ENCODE measurements at places on chromosomes 2 and 18.

- no peak for DNase-seq
Observed at GRCh38 chr2:168171059-168171762, 76.2 kb downstream of the STK39 start.

DNA sequence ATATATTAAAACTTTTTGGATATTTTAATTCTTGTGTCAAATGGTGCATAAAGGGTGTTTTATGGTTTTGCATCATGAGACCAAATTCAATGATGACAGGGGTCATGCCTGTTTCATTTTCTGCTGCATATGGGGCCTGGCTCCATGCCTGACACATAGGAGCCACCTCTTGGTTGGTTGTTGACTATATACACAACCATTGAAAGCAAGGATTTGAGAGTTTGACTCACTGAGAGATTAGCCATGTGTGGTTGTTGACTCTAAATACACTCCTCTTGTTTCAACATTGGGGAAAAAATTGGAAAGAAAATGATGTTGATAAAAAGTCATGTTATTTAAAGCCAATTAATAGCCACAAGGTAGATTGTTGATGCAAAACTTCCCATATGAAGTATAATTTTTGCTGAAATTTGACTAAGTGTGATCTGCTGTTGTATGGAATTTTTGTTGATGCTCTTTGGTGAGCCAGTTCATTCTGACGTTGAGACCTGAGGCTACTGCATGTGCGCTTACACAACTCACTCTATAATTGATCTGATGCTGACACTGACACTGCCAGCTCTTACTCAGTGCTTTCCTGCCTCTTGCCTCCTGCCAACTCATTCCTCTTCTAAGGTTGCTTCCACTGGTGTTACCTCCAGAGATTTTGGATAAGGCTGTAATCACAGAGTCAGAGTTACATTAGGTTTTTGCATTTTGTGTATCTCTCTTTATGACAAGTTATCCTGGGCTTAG, 446.2 kb upstream of the SLC14A2 start:
- no peak for DNase-seq

DNA sequence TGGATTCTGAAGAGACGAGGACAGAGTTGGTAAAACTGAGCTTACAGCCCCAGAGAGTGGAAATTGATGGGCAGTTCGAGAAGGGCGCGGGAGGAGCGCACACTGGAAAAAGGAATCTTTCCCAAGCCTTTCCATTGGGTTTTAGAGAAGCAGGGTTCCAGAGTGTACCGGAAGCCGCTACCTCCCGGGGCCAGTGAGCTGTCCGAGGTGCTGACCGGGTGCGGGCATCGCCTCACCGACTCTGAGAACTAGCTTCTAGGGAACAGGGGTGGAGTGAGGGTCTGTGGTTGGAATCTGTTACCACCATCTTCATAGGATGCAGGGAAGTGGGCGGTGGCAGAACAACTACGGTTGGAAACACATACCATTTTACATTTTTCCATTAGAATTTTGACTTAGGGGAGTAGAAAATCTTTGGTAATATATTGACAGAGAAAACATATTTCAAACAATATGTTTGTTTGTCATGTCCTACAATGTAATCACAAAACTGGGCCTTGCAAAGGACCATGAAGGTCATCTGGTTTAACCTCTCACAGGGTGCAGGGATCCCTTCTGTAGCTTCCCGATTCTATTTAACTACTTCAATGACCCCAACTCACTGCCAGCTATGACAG, 724 bp downstream of the NMS start:
- DNase-seq = no peak

DNA sequence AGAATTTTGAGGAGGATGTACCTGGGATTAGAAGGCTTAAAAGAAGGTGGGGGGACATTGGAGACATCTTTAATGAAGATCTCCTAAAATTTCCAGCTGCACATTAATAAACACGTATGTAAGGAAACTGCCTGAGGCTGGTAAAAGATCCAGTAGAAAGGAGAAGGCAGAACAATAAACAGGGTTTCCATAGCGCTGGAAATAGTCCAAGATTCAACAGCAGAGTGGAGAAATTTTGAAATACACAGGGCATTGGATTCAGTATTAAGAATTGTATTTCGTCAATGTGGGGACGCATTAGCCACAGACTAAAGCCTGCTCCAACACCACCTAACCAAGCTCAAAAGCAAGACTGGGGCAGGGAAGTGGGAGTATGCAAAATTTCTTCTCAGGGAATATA, 606.9 kb upstream of the NRXN1 start:
- no peak for DNase-seq

- no peak for DNase-seq
Observed at GRCh38 chr2:100067784-100068183, 74.6 kb downstream of the AFF3 start.

GRCh38 chr2:58051445-58051844, 4.8 kb downstream of the VRK2 start:
- no peak for DNase-seq

- DNase-seq = no peak
Observed at GRCh38 chr18:50662177-50662576, 102.3 kb downstream of the MAPK4 start.

- DNase-seq = no peak
Observed at GRCh38 chr2:18903750-18904149, 314.4 kb upstream of the NT5C1B start.

DNA sequence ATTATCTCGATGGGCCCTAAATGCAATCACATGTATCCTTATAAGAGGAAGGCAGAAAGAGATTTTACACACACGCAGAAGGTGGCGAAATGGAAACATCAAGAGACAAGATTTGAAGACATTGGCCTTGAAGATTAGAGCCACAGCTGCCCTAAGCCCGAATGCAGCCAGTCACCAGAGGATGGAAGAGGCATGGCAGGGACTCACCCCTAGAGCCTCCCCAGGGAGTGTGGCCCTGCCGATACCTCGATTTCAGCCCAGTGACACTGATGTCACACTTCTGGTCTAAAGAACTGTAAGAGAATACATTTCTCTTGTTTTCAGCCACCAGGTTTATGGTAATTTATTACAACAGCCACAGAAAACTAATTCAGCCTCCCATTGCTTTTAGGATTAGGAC, 17.4 kb downstream of the TTC39C start:
- no peak for DNase-seq

GRCh38 chr2:68698567-68699377, 35.8 kb upstream of the ARHGAP25 start:
- no peak for DNase-seq

- no peak for DNase-seq
Observed at GRCh38 chr2:155546721-155547555, 785.6 kb downstream of the NR4A2 start.

GRCh38 chr18:73318739-73319479, 451.1 kb upstream of the NETO1 start:
- no peak for DNase-seq

- DNase-seq = no peak
Observed at GRCh38 chr2:1907849-1908533, 163.7 kb upstream of the PXDN start.

- no peak for DNase-seq
Observed at GRCh38 chr2:5123582-5124196, 568.5 kb upstream of the SOX11 start.

GRCh38 chr2:130837175-130837810, 579 bp downstream of the ARHGEF4 start:
- no peak for DNase-seq

GRCh38 chr2:69641887-69642708, 1.4 kb downstream of the AAK1 start:
- no peak for DNase-seq

DNA sequence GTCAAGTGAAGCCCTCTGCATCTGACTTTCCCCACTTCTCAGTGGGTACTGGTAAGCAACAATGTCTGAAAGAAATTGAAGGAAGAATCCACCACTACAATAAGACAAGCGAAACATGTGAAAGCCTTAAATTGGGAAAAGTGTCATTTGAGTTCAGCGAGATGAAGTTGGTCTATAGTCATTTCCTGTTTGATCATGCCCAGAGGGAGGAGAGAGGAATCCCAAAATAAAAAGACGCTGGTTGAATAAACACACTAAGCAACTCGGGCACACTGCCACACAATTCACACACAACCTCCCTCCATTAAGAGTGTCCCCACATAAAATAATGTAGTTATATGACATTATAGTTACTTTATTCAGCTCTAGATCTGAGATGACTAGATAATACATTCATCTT, 166.1 kb downstream of the CBLN2 start:
- DNase-seq = no peak

DNA sequence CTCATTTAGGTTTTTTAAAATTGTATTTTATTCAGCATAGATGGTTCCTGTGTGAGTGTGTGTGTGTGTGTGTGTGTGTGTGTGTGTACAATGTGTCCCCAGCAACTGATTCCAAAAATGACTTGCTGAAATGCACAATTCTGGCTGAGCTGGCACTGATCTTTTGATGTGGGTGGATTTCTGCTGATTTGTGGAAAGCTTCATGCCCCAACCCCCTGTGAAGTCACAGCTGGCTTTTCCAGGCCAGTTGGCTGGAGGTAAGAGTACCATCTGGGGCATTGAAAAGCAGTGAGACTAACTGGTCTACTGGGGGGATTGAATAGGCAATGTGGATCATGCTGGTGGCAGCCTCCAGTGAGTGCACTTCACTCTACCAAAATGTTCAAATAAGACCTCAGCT, 187.2 kb downstream of the LRRTM1 start:
- DNase-seq = no peak

DNA sequence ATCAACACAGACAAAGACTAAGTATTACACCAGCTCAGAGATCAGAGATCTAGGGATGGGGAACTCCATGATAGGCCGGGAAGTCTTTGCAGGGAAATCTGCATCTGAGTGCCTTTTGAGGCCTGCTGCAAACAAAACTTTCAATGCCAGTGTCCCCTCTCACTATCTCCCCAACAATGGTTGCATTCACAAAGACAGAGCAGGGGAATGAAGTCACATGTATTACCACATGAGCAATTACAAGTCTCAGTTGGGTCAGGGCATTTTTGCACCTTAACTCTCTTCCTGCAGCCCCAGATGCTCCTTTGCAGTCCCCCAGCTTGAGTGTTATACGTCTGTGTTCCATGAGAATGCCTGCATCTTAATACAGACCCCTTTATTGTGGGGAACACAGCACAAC, 1.8 kb upstream of the RNF144A start:
- no peak for DNase-seq

- DNase-seq = peak; percentile 55
Observed at GRCh38 chr2:188291142-188291616, 495 bp upstream of the GULP1 start.

DNA sequence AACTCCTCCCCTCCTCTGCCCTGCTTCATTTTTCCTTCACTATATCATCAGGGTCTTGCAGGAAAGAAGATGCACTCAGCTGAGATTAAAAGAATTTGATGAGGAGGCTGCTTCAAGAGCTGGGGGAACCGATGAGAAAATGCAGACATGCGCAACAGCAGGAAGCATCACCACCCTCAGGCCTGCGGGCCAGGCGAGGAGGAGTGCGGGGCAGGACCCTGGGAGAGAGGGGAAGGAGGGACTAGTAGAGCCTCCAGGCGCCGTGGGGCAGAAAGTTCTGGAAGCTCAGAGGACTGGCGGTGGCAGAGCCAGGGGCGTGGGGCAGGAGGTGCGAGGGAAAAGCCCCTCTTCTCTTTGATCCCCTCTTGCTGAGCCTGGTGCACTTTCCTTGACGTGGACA, 108.2 kb downstream of the CD226 start:
- no peak for DNase-seq

- no peak for DNase-seq
Observed at GRCh38 chr18:3294435-3295080, 32.6 kb downstream of the MYL12B start.

DNA sequence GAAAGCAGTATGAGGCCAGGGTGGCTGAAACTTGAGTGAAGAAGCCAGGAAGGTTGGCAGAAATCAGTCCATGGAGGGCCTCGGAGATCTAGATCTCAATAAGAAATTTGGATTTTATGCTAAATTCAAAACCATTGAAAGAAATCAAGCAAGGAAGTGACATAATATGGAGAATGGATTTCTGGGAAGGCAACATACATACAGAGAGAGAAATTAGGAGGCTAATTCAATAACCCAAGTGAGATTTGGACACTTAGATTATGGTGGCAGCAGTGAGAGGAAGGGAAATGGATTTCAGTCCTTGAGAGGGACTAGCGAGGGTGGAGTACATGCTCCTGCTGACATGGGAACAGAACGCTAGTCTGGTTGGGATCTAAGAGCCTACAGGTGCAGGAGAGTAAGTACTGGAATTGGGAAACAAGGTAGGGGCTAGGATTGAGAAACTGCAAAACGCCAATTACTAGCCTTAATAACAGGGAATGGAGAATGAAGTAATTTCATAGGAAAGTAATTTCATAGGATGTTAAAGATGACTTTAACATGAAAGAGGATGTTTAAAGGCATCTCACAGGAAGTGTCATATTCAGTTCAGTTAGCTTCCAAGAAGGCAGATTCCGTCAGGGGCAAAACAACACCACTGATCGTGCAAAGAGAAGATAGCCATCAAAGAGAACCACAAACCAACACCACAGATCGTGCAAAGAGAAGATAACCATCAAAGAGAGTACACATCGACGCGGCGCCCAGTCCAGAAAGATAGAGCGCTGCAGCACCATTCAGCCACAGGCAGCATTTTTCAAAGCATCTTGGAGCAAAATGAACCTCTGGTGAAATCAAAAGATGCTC, 27.2 kb downstream of the CDKL4 start:
- no peak for DNase-seq

GRCh38 chr2:231621051-231621879, 28.6 kb downstream of the TEX44 start:
- DNase-seq = no peak

GRCh38 chr2:74806920-74807319, 27.0 kb upstream of the HK2 start:
- DNase-seq = no peak

GRCh38 chr18:79687806-79688205, 8.2 kb downstream of the CTDP1 start:
- DNase-seq = no peak

DNA sequence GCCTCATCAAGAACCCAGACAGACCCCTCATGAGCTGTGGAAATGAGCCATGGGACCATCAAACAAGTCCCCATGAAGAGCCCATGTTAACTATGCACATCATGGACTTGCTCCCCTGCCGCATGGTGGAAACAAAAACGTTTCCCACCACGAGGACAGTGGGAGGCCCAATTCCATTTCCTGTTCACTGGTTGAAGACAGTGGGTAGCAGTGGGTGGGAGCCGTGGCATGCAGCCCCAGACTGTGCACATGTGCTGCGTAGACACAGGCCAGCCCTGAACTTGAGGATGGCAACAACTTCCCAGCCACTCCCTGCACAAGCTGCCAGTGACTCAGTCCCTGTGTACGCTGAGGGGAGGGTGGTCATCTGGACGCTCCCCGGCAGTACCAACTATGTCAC, 108.4 kb upstream of the LMAN1 start:
- DNase-seq = no peak

Data from SW 1271 (cell line).